Suprapubic skin (tissue), 4 donors: ENCODE measurements at places on chromosomes 1 and 21. TPM values are rescaled to one million over a fixed set of nuclear protein-coding genes. Genes with fewer than 3 reads are reported as not detected.

TMEM125 gene
- total RNA-seq, result 19.5 TPM

RPTN gene
- total RNA-seq, result 10.8 TPM

ELAPOR1 gene
- 28.2 TPM for total RNA-seq

DNA sequence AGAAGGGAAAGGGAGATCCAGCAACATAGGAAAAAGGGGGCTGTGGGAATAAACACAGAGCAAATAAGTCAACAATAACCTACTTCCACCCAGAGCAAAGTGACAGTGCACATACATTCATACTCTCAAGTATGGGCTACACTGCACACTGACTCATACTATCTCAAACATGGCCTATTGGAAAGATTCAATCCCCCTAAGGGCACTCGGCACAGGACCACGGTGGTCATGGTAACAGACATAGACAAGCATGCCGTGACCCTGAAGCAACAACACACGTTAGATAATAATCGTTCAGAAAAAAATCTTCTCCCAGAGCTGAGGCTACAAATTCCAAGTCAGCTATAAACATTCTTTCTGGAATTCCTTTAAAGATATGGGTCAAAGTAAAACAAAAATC lies 16.8 kb upstream of the JAK1 start:
- no peak for DNase-seq

GRCh38 chr1:1058088-1058905 lies 15.8 kb downstream of the RNF223 start:
- no peak for DNase-seq
